ENCODE measurements at places on chromosomes 7 and 10.

DNA sequence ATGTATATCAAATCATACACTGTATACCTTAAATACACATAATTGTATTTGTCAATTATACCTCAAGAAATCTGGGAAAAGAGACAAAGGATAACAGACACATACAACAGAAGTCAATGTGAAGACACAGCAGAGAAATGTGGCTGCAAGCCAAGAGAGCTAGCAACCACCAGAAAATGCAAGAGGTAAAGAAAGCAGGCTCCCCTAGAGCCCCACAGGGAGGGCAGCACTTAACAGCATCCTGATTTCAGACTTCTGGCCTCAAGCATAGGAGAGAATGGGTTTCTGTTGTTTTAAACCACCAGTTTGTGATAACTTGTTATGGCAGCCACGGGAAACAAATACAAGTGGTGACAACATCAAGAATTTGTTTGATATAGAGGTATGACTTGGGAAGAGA is 1197.2 kb downstream of the SORCS1 start:
- no peaks in the 10 kb centered on the region for H3K36me3 ChIP-seq
- H3K4me1 ChIP-seq, result no peaks in the 10 kb centered on the region
- no peaks in the 10 kb centered on the region for H3K27me3 ChIP-seq

- H3K4me3 ChIP-seq, result no peak overlapping the region
- no peak overlapping the region for H3K27ac ChIP-seq
- H3K4me1 ChIP-seq, result no peaks in the 10 kb centered on the region
Measured at GRCh38 chr10:130984686-130985085, 326.8 kb downstream of the TCERG1L start.

DNA sequence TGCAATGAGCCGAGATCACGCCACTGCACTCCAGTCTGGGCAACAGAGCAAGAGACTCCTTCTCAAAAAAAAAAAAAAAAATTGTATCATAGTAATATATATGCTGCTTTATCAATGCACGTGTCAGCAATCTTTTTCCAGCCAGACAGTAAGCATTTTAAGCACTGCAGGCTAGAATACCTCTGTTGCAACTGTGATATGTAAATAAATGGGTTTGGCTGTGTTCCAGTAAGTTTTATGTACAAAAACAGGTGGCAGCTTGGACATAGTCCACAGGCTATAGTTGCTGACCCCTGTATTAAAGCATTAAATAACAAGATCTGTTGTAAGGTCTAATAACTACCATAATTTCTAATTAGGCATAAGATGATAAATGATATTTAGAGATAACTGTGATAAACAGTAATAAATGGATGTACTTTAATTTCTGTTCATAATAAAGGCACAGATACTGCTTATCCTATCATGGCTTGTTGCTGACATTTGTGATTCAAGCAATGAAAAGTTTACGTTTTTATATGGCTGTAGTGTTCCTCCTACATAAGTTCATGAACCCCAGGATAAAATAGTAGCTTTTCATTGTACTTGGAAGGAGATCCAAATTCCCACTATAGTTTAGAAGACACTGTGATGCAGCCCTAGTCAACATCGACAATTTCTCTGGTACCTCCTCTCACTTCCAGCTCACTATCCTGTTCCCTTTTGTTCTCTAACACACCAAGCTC is 161.4 kb downstream of the ELMO1 start:
- H3K4me1 ChIP-seq, result peaks cover 30% of the 10 kb centered on the region
- no peak for DNase-seq
- H3K27ac ChIP-seq, result no peak overlapping the region
- no peaks in the 10 kb centered on the region for H3K27me3 ChIP-seq
- no peak overlapping the region for H3K4me3 ChIP-seq

GRCh38 chr7:50268990-50269389 is 35.5 kb upstream of the IKZF1 start:
- peaks cover 9% of the 10 kb centered on the region for H3K36me3 ChIP-seq
- H3K4me3 ChIP-seq, result no peak overlapping the region
- no peak for DNase-seq
- H3K27ac ChIP-seq, result peak overlapping the region; percentile 98
- no peaks in the 10 kb centered on the region for H3K27me3 ChIP-seq

DNA sequence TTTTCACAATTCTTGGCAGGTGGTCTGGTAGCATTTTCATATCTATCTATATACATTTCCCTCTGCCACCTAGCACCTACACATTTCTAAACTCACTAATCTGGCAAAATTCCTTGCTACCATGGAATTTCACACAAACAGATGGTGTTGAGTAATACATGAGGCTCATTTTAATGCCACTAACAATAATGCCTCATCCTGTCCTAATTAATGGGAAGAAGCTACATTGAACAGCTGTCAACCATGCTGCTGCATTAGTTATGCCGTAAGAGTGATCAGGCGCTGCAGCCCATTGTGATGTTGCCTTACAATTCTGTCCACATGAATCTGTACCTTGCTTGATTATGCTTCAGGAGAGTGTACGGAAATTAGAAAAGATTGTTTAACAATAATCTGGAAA is 23.2 kb downstream of the COL1A2 start:
- no peak for DNase-seq
- H3K4me3 ChIP-seq, result no peak overlapping the region
- peaks cover 12% of the 10 kb centered on the region for H3K27me3 ChIP-seq
- no peaks in the 10 kb centered on the region for H3K4me1 ChIP-seq
- H3K27ac ChIP-seq, result no peak overlapping the region

DNA sequence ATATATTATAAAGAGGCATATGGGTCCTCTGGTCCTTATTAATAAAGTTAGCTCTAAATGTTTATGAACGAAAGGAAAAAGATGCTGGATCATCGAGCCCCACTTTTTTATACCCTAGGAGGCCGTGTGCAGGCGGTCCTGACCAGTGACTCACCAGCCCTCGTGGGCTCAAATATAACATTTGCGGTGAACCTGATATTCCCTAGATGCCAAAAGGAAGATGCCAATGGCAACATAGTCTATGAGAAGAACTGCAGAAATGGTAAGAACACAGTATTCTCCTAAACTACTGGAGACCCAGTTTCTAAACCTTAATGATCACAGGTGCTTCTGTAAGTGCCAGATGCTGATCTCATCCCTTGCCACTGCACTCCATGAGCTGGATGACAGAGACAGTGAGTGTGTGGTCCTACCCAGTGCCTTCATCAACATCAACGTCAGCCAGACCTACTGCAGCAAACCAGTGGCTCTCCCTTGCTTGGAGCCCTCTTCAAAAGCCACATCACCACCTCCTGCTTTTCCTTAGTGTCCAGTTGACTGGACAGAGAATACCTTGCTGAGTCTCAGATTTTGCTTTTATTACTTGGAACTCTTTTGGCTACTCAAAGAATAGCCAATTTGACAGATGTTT is 7.6 kb downstream of the GPNMB start:
- DNase-seq, result no peak
- no peak overlapping the region for H3K4me3 ChIP-seq
- H3K36me3 ChIP-seq, result no peaks in the 10 kb centered on the region
- no peaks in the 10 kb centered on the region for H3K4me1 ChIP-seq

DNA sequence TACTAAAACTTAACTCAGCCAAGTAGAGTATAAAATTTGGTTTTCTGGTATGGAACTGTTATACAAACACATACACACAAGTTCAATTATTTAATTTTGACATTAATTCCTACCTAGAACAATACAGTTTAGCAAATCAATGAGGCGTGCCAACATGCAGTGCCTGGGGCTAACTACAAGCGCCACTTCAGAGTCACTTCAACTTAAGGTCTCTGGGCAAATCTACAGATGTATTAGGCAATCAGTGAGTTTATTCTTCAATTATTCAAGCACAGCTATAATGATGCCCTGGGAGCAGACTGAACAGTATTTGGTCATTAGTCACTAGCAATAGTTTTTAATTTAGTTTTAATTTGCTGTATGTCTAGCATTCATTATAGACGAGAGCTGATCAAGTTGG is 51.6 kb downstream of the HIBADH start:
- H3K27me3 ChIP-seq, result no peaks in the 10 kb centered on the region
- DNase-seq, result no peak
- H3K4me3 ChIP-seq, result no peak overlapping the region
- no peaks in the 10 kb centered on the region for H3K4me1 ChIP-seq
- H3K27ac ChIP-seq, result no peak overlapping the region

GRCh38 chr10:77034240-77034639 is 603.4 kb downstream of the KCNMA1 start:
- no peak overlapping the region for H3K27ac ChIP-seq
- DNase-seq, result no peak
- H3K36me3 ChIP-seq, result no peaks in the 10 kb centered on the region
- H3K27me3 ChIP-seq, result peaks cover 4% of the 10 kb centered on the region
- H3K4me1 ChIP-seq, result no peaks in the 10 kb centered on the region

DNA sequence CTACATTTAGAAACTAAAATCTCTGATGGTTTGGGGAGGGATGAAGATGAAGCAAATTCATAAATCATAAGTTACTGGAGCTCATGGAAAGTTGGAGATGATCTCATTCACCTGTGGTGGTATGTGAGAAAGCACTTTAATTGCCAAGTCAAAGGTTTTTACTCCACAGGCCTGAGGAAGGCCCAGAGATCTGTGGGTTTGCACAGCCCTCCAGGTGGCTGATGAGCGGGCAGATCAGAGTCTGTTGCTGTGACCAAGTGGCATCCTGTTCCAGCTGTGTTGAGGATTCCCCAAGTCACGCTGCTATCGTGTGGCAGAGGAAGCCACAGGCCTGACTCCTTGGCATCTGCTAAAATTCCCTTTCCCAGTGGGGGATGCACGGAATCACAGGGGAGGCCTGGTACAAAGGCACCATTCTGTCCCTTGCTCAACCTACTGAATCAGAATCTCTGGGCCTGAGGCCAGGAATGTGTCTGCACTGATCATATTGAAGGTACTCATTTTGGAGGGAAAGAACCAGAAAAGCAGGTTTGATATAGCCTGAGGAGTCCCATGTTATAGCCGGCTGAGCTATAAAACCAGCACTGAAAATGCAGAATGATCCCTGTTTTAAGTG is 19.7 kb upstream of the DDC start:
- DNase-seq, result no peak
- no peak overlapping the region for H3K27ac ChIP-seq
- no peak overlapping the region for H3K4me3 ChIP-seq

DNA sequence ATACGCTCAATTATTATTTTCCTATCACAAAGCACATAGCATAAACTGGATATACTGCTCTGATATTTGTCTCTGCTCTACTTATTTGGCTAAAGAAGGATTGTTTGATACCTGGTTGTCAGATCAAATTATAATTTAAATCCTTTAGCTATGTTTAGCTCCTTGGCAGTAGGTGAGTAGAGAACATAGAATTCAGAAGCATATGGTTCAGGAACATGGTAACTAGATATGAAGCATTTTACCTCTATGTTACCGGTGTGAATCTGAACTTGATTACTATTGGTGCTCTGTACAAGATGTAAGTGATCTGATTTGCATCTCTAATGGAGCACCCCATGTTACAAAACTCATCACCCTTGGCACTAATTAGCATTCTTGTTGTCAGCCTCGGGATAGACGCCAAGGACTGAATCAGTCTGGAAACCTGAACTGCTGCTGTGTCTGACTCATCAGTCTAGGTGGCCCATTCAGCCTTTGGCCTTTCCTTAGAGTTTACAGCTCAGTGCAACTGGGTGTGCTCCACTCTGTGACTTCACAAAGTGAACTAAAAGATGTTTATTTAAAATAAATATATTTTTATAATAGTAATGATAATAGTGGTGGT is 12.3 kb upstream of the MYPN start:
- H3K27ac ChIP-seq, result no peak overlapping the region
- DNase-seq, result no peak
- H3K27me3 ChIP-seq, result no peaks in the 10 kb centered on the region
- no peak overlapping the region for H3K4me3 ChIP-seq
- peaks cover 8% of the 10 kb centered on the region for H3K4me1 ChIP-seq

DNA sequence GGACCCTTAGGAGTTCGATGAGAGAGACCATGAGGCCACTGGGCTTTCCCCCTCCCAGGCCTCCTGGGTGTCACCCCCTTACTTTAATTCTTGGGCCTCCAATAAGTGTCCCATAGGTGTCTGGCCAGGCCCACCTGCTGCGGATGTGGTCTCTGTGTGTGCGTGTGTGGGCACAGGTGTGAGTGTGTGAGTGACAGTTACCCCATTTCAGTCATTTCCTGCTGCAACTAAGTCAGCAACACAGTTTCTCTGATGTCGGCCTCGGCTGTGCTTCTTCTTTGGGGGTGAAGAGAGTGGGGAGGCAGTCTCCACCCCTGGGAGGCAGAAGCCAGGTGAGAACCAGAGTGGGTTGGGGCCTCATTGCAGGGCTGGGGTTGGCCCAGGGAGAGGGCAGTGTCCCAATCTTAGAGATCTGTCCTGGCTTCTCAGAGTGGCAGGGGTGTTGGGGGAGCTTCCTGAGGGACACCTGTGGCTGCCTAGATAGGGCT is 1.5 kb downstream of the PVRIG start:
- H3K4me1 ChIP-seq, result peaks cover 58% of the 10 kb centered on the region
- peak; percentile 92 for DNase-seq
- peak overlapping the region; percentile 98 for H3K4me3 ChIP-seq
- H3K36me3 ChIP-seq, result peaks cover 52% of the 10 kb centered on the region
- peak overlapping the region; percentile 100 for H3K27ac ChIP-seq

- H3K4me3 ChIP-seq, result peak overlapping the region; percentile 45
- peak overlapping the region; percentile 84 for H3K27ac ChIP-seq
- peaks cover 66% of the 10 kb centered on the region for H3K4me1 ChIP-seq
- peaks cover 7% of the 10 kb centered on the region for H3K36me3 ChIP-seq
- peak; percentile 74 for DNase-seq
Measured at GRCh38 chr10:104322416-104322782, 15.9 kb downstream of the ITPRIP start.

DNA sequence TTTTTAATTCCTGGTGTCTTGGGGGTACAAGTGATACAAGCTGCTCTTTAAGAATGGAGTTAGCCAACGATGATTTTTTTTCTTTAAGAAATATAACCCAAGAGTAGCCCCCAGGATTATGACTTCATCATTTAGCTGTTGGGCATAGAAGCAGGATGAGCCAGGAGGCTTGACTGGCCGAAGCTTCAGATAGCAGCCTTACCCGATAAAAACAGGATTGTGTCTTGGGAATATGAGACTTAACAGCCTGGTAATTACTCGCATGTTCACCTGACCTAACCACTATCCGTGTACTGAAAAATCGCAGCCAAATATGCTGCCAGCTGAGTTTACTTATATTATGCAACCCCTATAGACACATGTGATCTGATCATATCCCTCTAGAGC is 346.0 kb upstream of the BMPER start:
- DNase-seq, result no peak
- no peaks in the 10 kb centered on the region for H3K27me3 ChIP-seq
- H3K4me3 ChIP-seq, result no peak overlapping the region
- no peaks in the 10 kb centered on the region for H3K4me1 ChIP-seq

- no peaks in the 10 kb centered on the region for H3K36me3 ChIP-seq
- no peak for DNase-seq
- H3K4me3 ChIP-seq, result no peak overlapping the region
- H3K4me1 ChIP-seq, result no peaks in the 10 kb centered on the region
- H3K27ac ChIP-seq, result no peak overlapping the region
Measured at GRCh38 chr10:113056441-113057021, 106.5 kb downstream of the TCF7L2 start.

GRCh38 chr10:69641261-69641980 is 11.4 kb downstream of the FAM241B start:
- no peaks in the 10 kb centered on the region for H3K27me3 ChIP-seq
- no peak overlapping the region for H3K4me3 ChIP-seq
- DNase-seq, result no peak
- no peaks in the 10 kb centered on the region for H3K36me3 ChIP-seq
